ENCODE measurements at places on chromosomes 6 and 20. TPM values are rescaled to one million over a fixed set of nuclear protein-coding genes. Genes with fewer than 3 reads are reported as not detected.
A peak's percentile ranks its signal among the peaks of the same experiment; 100 is the strongest.

DNA sequence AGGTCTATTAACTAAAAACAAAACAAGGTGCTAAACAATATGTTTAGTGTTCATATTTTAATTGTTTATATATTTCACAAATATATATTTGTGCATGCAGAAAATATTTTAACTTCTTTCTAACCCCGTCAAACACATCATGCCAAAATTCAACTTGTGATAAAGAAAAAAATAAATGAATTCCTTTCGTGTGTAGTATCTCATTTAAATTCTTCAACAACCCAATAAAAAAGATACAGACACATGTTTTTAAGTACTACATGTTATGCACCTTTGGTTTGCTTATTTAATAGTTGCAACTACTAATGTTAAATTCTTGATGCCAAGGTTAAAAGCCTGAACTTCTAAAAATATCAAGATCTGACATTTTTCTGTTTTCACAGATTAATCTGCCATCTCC lies 252.4 kb downstream of the ESR1 start:
- no peak for DNase-seq

GRCh38 chr6:157832250-157832967 lies 9.4 kb downstream of the SNX9 start:
- DNase-seq, result no peak

- no peak for DNase-seq
Measured at GRCh38 chr6:35642471-35643161, 46.1 kb downstream of the FKBP5 start.

ENPP4 gene
- 28.1 TPM for total RNA-seq

- no peak for DNase-seq
Measured at GRCh38 chr6:161101517-161101916, 109.9 kb downstream of the MAP3K4 start.

DNA sequence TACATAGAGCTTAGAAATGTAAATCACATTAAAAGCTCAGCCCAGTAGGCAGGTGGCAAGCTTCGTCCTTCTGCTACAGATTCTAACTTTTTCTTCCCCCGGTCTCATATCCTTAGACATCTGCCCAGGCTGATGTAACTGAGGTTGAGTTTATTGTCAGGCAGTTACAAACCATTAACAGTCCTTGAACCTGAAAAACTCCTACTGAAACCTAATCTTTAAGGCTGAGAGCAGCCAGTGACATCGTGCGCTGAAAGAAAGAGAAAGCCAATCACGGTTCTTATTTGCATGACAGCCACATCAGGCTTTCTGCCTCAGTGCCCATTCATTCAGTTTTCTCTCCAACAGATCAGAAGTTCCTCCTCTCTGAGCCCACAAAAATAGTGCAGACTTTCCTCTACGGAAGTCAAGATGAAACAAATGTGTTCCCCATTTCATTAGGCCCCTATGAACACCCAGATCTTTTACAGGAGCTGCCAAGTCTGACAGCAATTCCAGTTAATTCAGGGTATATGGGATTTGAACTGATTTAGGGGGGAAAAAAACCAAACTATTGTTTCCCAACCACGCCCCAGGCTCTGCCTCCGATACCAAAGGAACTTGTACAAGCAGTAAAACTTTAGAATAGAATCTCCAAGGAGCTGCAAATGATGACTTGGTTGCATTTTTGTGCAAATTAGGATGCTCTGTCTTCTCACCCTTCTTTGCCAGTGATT lies at the start of gene NHSL1:
TSS of gene NHSL1 (minus strand) at position 192 of the 716 bp plus-strand sequence. CDS start 204 bp downstream, outside the sequence.
- no peak for DNase-seq

MDFI gene
- 9.2 TPM for total RNA-seq

ZNF391 gene
- total RNA-seq, result 2.6 TPM

GRCh38 chr6:97026298-97026697 lies 101.8 kb downstream of the KLHL32 start:
- DNase-seq, result no peak

TMEM239 gene
- total RNA-seq, result not detected

TAGAP gene
- total RNA-seq, result 1.6 TPM

DNA sequence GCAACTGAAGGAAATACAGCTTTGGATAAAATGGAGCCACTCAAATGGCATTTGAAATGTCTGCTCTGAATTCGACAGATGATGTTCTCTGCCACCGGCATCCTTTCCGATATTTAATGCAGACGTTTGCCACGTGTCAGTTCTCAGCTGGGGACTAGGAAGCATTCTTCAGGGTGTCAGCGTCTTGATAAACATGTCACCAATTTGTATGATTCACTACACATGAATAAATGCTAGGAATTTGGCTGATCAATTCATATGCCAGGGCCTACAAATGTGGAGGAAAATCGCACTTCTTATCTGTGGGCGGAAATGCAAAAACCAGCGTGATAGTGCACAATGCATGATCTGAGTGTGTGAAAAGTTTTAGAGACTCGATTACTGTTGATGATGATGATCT lies 169.5 kb downstream of the SLC24A3 start:
- DNase-seq, result no peak

- no peak for DNase-seq
Measured at GRCh38 chr6:33189625-33190448, 2.4 kb downstream of the COL11A2 start.

DNA sequence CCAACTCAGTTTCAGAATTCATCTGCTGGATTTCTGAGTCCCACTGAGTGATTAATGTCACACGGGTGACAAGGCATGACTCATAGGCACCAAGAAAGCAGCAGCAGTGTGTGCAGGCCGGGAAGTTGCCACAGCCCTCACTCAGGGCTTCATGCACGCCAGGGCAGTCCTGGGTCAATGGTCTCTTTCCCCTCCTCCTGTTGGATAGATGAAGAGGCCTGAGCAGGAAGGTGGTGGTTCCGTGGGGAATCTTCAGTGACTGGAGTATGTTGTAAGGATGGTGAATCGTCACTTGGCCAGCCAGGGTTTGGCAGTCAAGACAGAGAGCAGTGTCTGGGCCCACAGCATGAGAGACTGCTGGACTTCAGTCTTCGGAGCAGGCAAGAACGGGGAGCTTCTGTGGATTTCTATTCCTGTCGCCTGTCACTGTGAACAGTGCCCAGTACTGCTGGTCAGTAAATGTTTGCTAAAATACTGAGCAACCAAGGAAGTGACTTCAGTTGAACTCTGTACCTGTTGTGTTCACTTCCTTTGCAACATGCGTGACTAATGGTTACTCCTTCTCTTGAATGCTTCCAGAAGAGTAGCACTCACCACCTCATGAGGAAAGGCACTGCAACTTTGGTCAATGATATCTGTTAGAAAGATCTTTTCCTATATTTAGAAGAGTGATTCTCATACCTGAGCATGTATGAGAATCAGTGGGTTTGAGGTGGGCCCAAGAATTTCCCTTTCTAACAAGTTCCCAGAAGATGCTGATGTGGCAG lies 62.0 kb upstream of the CD93 start:
- DNase-seq, result peak; percentile 73

SIM1 gene
- not detected for total RNA-seq

SLC52A3 gene
- total RNA-seq, result 1.7 TPM

NOTCH4 gene
- 27.9 TPM for total RNA-seq

DNA sequence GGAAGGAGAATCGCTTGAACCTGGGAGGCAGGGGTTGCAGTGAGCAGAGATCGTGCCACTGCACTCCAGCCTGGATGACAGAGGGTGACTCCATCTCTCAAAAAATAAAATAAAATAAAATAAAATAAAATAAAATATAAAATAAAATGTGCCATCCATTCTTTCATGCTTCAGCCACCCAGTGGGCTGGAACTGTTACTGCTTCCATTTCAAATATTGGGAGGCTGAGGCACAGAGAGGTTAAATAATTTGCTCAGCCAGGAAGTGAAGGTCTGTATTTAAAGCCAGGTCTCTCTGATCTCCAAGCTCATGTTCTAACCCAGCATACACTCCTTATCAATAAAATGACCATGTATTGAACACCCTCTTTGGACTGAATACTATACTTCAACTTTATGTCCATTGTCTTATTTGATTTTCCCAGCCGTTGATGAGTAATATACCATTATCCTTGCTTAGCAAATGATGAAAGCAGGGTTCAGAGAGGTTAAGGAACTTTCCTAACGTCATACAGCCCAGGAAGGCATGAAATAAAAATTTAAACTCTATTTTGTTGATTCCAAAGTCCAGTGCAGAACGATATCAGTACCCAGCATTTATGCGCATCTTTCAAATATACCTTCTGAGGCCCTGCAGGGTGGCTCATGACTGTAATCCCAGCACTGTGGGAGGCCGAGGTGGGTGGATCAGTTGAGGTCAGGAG lies 25.8 kb upstream of the SLC9A8 start:
- no peak for DNase-seq

PNPLA1 gene
- total RNA-seq, result not detected

DNA sequence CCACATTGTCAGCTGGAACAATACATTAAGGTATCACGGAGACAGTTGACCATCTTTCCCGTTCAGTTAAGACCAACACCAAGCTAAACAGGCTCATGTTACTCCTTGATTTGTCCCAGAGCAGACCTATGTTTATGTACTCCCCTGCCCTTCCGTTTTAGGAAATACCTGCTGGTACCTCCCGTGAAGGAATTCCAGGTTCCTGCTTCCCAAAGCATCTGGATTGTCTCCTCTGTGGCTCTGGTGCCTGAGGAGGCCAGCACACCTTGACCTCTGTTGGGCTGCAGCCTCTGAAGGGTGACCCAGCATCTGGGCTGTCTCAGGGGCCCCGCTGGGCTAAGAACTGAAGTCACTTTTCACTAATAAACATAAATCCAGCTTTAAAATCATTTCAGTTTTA lies 647.8 kb upstream of the MARCKS start:
- DNase-seq, result no peak

- DNase-seq, result no peak
Measured at GRCh38 chr6:114169763-114170162, 173.1 kb downstream of the HS3ST5 start.

DNA sequence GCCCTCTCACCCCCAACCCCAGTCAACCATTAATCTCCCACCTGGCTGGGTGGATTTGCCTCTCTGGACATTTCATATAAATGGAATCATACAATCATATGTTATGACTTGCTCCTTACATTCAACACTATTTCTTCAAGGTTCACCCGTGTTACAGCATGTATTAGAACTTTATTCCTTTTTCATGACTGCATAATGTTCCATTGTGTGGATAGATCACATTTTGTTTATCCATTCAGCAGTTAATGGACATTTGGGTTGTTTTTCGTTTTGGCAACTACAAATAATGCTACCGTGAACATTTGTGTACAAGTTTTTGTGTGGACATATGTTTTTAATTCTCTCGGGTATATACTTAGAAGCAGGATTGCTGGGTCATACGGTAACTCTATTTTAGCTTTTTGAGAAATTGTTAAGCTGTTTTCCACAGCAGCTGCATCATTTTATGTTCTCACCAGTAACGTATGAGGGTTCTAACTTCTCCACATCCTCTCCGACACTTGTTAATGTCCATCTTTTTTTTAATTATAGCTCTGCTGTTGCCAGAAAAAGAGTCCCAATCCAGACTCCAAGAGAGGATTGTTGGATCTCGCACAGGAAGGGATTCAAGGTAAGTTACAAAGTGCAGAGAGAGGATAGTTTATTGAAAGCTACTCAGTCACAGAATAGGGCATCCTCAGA lies 15.9 kb upstream of the BNIP5 start:
- no peak for DNase-seq

DNA sequence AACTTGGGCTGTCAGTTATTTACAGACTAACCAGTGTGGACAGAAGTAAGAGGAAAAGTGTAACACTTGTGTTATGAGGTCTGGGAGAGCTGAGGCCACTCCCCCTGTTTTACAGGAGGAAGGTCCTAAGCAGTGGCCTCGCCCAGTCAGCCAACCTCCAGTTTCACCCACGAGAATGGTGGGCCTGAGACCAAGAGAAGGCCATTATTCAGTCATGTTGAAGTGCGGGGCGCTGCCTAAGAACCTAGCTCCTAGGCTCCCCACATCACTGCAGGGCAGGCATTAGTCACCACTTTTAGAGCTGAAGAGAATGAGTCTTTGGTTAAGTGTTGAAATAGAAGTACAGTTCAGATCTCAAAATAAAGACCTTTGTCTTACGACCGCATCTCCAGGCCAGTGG lies 27.9 kb downstream of the CDYL start:
- DNase-seq, result no peak

SCUBE3 gene
- total RNA-seq, result 0.13 TPM

GRCh38 chr6:145480024-145480423 lies 255.3 kb downstream of the EPM2A start:
- no peak for DNase-seq

- no peak for DNase-seq
Measured at GRCh38 chr6:71675386-71675785, 211.0 kb upstream of the RIMS1 start.

ETV7 gene
- total RNA-seq, result 0.63 TPM

- DNase-seq, result no peak
Measured at GRCh38 chr20:19890445-19891051, 126.6 kb upstream of the NAA20 start.

BTNL2 gene
- total RNA-seq, result not detected

DNA sequence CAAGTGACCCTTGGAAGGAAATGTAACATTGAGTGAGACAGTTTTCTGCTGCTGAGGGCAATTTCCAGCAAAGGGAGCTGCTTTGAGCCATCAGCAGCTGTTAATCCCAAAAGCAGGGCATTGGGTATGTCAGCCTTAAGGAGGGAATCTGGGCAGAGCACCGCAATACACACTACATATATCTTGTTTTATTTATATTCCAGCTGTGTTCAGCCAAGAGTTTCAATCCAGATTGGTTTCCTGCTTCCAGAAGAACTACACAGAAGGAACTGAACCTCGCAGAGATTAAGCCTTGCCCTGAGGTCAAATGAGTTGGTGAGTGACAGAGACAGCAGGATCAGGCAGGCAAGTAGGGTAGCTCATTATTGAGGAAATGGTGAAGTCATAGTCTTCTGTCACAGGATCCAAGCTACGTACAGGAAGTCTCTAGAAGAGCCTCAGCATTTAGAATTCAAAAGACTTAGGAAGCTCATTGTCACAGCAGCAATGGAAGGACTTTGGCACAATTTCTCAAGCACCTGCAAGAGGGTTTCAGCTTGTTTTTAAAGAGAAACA lies 109.9 kb upstream of the HEY2 start:
- DNase-seq, result no peak

DNA sequence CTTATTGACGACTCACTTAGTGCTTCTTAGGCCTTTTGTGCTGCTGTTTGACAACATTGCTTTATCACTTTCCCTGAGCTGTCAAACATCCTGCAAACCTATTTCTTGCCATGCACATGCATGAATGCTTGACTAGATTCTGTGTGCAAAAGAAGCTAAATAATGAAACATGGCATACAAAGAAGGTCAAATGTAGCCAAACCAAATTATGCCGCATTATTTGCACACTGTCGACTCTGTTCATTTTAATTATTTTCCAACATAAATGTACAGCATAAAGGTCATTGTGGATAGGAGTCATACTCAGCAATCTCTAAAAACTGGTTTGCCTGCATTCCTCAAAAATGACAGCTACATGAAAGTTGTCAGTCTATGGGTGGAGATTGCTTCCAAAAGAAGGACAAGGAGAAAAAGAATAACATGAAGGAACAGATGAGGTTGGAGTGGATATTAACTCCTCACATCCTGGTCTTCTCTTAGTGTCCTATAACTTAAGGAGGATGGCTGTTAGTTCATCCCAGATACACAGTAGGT lies 123.1 kb upstream of the STXBP5 start:
- no peak for DNase-seq

Data from left cardiac atrium (tissue), 4 donors.